ENCODE measurements at places on chromosomes 13 and 19.

- H3K4me3 ChIP-seq: no peak overlapping the region
- H3K27ac ChIP-seq: no peak overlapping the region
- no peaks in the 10 kb centered on the region for H3K4me1 ChIP-seq
Measured at GRCh38 chr13:79933389-79933788, 407.5 kb downstream of the SPRY2 start.

GRCh38 chr13:48265217-48265815 is 32.3 kb downstream of the ITM2B start:
- H3K4me1 ChIP-seq: peaks cover 28% of the 10 kb centered on the region
- H3K27me3 ChIP-seq: no peaks in the 10 kb centered on the region

DNA sequence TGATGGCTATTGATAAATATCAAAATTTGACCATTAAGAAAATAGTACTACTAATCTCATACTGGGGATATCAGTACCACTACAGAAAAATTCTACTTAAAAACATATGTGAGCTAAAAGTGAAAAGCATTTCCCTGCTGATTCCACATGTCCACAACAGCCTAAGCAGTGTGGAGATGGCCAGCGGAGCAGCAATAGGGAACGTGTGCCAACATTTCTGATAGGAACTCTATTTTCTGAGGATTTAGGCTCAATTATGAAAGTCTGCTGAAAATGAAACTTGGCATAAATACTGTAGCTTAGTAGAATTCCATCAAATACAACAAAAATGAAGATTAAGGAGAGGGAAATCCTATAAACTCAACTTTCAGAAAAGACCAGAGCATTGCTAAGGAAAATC is 311.6 kb downstream of the ENOX1 start:
- ATAC-seq: no peak
- no peak overlapping the region for H3K27ac ChIP-seq

GRCh38 chr13:72163678-72164077 is 296.7 kb upstream of the DACH1 start:
- H3K36me3 ChIP-seq: no peaks in the 10 kb centered on the region
- ATAC-seq: no peak
- no peak overlapping the region for H3K27ac ChIP-seq
- peaks cover 3% of the 10 kb centered on the region for H3K27me3 ChIP-seq
- H3K4me3 ChIP-seq: no peak overlapping the region
- no peaks in the 10 kb centered on the region for H3K4me1 ChIP-seq

DNA sequence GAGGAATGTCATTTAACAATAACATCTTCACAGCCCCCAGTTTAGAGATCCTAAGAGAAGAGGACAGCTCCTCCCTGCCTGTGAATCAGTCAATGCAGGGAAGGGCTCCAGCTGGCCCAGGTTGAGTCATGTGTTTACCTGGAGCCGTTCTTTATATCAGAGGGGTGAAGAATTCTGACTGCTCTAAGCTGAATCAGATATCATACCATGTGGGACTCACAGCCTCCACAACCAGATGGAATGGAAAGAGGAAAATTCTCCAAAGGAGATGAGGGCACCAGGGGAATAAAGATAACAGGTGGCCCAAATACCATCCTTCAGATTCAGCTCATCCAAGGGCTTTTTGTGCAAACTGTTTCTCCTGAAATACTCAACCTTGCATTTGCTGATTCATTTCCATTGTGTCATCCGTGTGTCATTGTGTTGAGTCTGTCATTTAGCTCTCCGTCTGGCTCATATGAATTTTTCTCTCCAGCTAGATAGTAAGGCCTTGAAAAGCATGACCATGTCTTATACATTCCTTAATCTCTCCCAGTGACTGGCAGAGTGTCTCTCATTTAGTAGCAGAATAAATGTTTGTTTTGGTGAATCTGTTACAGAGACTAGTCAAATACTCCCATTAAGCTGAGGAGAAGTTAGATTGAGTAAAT is 217.9 kb downstream of the RFC3 start:
- ATAC-seq: no peak
- H3K4me3 ChIP-seq: no peak overlapping the region
- H3K36me3 ChIP-seq: no peaks in the 10 kb centered on the region
- H3K27ac ChIP-seq: no peak overlapping the region
- no peaks in the 10 kb centered on the region for H3K27me3 ChIP-seq

GRCh38 chr13:110468986-110469495 is 92.5 kb downstream of the RAB20 start:
- H3K4me3 ChIP-seq: no peak overlapping the region
- H3K27me3 ChIP-seq: peaks cover 12% of the 10 kb centered on the region
- H3K36me3 ChIP-seq: no peaks in the 10 kb centered on the region
- H3K27ac ChIP-seq: no peak overlapping the region
- H3K4me1 ChIP-seq: no peaks in the 10 kb centered on the region

DNA sequence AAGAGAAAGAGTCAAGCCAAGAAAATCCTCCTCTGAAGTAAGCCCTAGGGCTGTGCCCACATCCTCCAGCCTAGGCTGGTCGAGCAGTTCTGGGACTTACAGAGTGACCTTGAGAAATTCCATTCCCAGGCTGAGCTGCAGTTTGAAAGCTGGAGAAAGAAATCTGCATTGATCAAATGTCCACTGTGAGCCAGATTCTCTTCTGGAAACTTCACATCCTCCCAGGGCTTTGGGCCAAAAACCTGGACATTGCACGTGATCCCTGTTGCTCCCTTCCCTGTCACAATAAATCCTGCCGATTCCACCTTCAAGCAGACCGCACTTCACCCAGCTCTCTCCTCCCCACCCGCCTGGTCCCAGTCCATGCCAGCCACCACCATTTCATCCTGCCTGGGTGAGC is 15.7 kb downstream of the TMEM143 start:
- H3K27ac ChIP-seq: peak overlapping the region; percentile 3
- no peak for ATAC-seq
- H3K4me1 ChIP-seq: peaks cover 14% of the 10 kb centered on the region

- no peak for ATAC-seq
- H3K27me3 ChIP-seq: peaks cover 17% of the 10 kb centered on the region
- H3K4me3 ChIP-seq: no peak overlapping the region
- H3K4me1 ChIP-seq: no peaks in the 10 kb centered on the region
- H3K36me3 ChIP-seq: no peaks in the 10 kb centered on the region
Measured at GRCh38 chr13:29713839-29714238, 118.4 kb upstream of the SLC7A1 start.

GRCh38 chr19:23991170-23991569 is 76.5 kb downstream of the ZNF726 start:
- H3K27me3 ChIP-seq: no peaks in the 10 kb centered on the region
- peaks cover 5% of the 10 kb centered on the region for H3K4me1 ChIP-seq
- peak; percentile 37 for ATAC-seq
- H3K4me3 ChIP-seq: no peak overlapping the region

DNA sequence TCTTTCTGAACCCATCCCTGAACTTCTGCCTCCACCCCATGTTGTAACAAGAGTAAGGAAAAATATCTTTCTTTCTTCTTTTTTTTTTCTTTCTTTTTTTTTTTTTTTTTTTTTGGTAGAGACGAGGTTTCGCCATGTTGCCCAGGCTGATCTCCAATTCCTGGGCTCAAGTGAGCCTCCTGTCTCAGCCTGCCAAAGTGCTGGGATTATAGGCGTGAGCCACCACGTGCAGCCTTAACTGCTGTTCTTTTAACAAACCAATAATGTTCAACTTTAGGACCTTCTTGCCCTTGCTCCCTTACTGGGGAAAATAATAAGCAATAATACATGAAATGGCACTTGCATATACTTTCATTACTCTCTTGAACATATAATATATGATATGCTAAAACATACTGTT is 19.6 kb downstream of the GPR183 start:
- peaks cover 24% of the 10 kb centered on the region for H3K36me3 ChIP-seq
- peaks cover 69% of the 10 kb centered on the region for H3K4me1 ChIP-seq
- ATAC-seq: no peak
- H3K27ac ChIP-seq: peak overlapping the region; percentile 86
- H3K27me3 ChIP-seq: no peaks in the 10 kb centered on the region

GRCh38 chr19:1610579-1610978 is 5.3 kb upstream of the UQCR11 start:
- H3K27ac ChIP-seq: no peak overlapping the region
- H3K4me3 ChIP-seq: no peak overlapping the region
- peaks cover 7% of the 10 kb centered on the region for H3K4me1 ChIP-seq
- H3K36me3 ChIP-seq: peaks cover 41% of the 10 kb centered on the region

- peaks cover 4% of the 10 kb centered on the region for H3K27me3 ChIP-seq
- peak; percentile 40 for ATAC-seq
- no peaks in the 10 kb centered on the region for H3K4me1 ChIP-seq
- H3K4me3 ChIP-seq: no peak overlapping the region
- H3K27ac ChIP-seq: no peak overlapping the region
Measured at GRCh38 chr13:77507931-77508776, 27.4 kb upstream of the SCEL start.

GRCh38 chr19:4304538-4305256 is at the start of gene FSD1:
Gene FSD1 (plus strand): TSS chr19:4304598. CDS start chr19:4304747, 149 bp downstream.
- no peaks in the 10 kb centered on the region for H3K4me1 ChIP-seq
- H3K27me3 ChIP-seq: no peaks in the 10 kb centered on the region
- peak; percentile 83 for ATAC-seq
- peak within 1 kb of the TSS; percentile 63 for H3K4me3 ChIP-seq
- H3K36me3 ChIP-seq: no peaks in the 10 kb centered on the region

- no peaks in the 10 kb centered on the region for H3K27me3 ChIP-seq
- ATAC-seq: peak; percentile 28
- peaks cover 87% of the 10 kb centered on the region for H3K36me3 ChIP-seq
- peaks cover 48% of the 10 kb centered on the region for H3K4me1 ChIP-seq
Measured at GRCh38 chr13:79485014-79485811, 4.3 kb downstream of the NDFIP2 start.

- H3K4me3 ChIP-seq: no peak overlapping the region
- H3K27ac ChIP-seq: no peak overlapping the region
- H3K4me1 ChIP-seq: no peaks in the 10 kb centered on the region
- H3K27me3 ChIP-seq: no peaks in the 10 kb centered on the region
Measured at GRCh38 chr13:112664501-112665203, 25.2 kb upstream of the ATP11A start.

GRCh38 chr19:47019431-47020041 is at the start of gene NPAS1:
Gene NPAS1 (plus strand): TSS chr19:47019837. CDS start chr19:47021048, 1,211 bp downstream.
- no peaks in the 10 kb centered on the region for H3K36me3 ChIP-seq
- peak within 1 kb of the TSS; percentile 11 for H3K4me3 ChIP-seq
- ATAC-seq: no peak

GRCh38 chr13:28476919-28477708 is 17.8 kb downstream of the FLT1 start:
- no peak overlapping the region for H3K4me3 ChIP-seq
- no peak for ATAC-seq
- no peak overlapping the region for H3K27ac ChIP-seq
- no peaks in the 10 kb centered on the region for H3K4me1 ChIP-seq

DNA sequence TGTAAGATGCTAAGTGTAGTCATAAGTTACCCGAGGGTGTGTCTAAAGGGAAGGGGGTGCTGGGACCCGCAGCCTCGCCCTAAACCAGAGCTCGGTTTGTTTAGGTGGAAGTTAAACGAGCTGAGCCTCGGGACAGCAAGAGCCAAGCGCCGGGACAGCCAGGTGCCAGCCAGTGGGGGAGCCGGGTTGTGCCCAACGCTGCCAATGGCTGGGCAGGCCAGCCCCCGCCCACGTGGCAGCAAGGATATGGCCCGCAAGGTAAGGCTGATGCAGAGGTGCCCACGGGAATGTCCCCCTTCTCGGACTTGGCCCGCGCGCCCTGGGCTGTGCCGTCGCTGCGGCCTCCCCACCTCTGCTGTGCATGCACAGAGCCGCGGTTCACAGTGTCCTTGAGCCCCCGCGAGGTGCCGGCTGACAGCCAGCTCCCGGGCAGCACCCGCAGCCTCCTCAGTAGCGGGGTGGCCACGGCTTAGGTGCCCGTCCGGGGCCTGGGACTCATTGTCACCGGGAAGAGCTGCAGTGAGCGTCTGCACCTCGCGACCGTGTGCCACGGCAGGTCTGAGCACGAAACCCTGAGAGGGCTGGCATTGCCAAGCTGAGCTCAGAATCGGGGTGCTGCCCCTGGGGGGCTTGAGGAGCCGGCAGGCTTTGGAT is 9.3 kb upstream of the RPS15 start:
- H3K36me3 ChIP-seq: peaks cover 88% of the 10 kb centered on the region
- no peaks in the 10 kb centered on the region for H3K27me3 ChIP-seq
- no peak overlapping the region for H3K27ac ChIP-seq
- no peaks in the 10 kb centered on the region for H3K4me1 ChIP-seq

Data from activated T-helper 17 cell treated with anti-CD3 and anti-CD28 coated beads, Interleukin-2, amount 50 U/mL, for 72 hours (primary cell).